ENCODE measurements at places on chromosomes 7 and 10.

GRCh38 chr10:77180104-77180503 lies 457.5 kb downstream of the KCNMA1 start:
- no peak for DNase-seq

GRCh38 chr10:116141855-116142254 lies 131.2 kb downstream of the GFRA1 start:
- DNase-seq = no peak

DNA sequence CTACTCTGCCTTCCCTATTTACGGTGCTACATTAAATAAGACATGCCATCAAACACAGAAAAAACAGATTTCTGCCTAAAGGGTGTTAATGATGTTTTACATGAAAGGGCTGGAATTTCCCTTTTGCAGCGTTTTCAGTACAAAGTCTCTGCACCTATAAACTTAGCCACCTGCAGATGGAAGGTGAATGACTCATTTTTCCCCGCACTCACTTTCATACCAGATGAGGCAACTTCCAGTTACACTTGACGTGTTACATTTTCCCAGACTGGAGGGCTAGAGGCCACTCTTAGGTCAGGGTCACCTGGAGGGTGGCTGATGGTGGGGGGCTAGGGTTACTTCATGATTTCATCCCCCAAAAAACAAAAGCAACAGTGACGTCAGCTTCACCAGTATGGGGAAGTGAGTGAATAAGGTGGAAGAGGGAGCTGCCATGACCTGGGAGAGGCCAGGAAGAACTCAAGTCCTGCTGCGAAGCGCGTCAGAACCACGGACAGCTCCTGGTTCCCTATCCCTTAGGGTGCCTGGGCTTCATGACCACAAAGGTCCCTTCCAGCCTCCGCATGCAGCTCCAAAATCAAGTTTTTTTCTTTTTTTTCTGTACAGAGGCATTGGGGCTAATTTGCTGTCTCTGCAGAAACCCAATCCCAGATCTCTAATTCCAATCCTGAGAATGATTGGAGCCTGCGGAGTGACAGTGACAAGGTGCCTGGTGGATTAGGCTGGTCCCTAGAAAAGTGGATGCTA lies 94.0 kb downstream of the ADARB2 start:
- DNase-seq = peak; percentile 9

GRCh38 chr10:73873142-73873837 lies 1.1 kb downstream of the CAMK2G start:
- DNase-seq = no peak

GRCh38 chr7:4134204-4134603 lies 547.9 kb upstream of the FOXK1 start:
- no peak for DNase-seq
